H1 (cell line): ENCODE measurements at places on chromosomes 7 and 10. TPM values are rescaled to one million over a fixed set of nuclear protein-coding genes. Genes with fewer than 3 reads are reported as not detected.

The STK17A gene
- 12.2 and 13.4 TPM in 2 replicates for total RNA-seq

DNA sequence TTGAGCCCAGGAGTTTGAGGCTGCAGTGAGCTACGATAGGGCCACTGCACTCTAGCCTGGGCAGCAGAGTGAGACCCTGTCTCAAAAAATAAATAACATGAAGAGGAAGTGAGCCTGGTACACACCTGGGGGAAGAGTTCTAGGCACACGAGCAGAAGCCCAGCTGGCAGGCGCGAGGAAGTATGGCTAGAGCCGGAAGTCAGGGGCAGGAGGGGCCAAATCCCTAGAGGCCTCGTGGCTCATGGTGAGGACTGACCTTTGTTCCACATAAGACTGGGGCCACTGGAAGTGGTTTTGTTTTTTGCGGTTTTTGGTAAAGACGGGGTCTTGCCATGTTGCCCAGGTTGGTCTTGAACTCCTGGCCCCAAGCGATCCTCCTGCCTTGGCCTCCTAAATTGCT lies 117.6 kb downstream of the HIP1 start:
- DNase-seq: no peak

The WNT8B gene
- 0.34 and 0.67 TPM in 2 replicates for total RNA-seq

The CYP2C9 gene
- total RNA-seq: not detected in 2 replicates

GRCh38 chr7:105830405-105831301 lies 45.7 kb downstream of the ATXN7L1 start:
- DNase-seq: no peak

The ERVW-1 gene
- total RNA-seq: not detected in 2 replicates

- DNase-seq: no peak
Observed at GRCh38 chr7:30649717-30650420, 32.4 kb downstream of the CRHR2 start.

GRCh38 chr10:64762861-64763260 lies 1241.7 kb downstream of the REEP3 start:
- no peak for DNase-seq

GRCh38 chr10:131579251-131580071 lies 267.9 kb upstream of the TCERG1L start:
- DNase-seq: no peak

- DNase-seq: no peak
Observed at GRCh38 chr7:120742372-120742771, 115.6 kb downstream of the TSPAN12 start.

DNA sequence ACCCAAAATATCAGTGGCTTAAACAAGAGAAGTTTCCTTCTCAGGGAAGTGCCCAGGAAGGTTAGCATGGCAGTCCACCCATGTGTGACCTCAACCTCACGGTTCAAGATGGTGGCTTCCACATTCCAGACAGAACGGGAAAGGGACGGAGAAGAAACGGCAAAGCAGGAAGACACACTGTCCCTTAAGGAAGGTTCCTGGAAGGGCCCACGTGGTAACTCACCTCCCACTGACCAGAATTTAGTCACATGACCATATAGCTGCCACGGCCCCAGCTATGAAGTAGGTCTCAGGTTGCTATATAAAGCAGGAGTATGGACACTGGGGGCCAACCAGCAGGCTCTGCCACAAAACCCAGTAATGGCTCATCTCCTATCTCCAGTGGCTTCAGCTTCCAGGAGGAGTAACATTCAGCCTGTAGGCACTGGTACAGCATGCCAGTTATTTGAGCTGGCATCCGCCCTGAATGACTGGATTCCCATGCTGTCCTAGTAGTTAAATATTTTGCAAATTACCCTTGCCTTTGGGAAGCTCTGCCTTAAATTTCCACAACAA lies 278.5 kb upstream of the KLF14 start:
- no peak for DNase-seq

DNA sequence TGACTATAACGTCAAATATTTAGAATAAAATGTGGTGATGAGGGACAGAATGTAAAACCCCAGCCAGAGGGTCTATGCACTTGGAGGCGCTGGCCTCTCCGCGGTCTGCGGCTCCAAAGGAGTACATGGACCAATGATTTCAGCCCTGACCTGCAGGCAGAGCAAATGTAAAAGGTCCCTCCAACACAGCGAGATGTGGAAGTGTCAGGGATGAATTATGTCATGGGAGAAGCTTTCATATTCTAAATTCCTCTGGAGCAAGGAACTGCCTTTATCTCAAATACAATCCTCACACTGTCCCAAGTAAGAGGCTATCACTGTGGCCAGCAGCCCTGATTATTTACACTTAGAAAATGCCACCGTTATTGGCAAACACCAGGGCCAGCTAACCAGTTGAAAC lies 139.4 kb downstream of the GFRA1 start:
- DNase-seq: no peak

The RELN gene
- total RNA-seq: 0.02 and 0.07 TPM in 2 replicates

DNA sequence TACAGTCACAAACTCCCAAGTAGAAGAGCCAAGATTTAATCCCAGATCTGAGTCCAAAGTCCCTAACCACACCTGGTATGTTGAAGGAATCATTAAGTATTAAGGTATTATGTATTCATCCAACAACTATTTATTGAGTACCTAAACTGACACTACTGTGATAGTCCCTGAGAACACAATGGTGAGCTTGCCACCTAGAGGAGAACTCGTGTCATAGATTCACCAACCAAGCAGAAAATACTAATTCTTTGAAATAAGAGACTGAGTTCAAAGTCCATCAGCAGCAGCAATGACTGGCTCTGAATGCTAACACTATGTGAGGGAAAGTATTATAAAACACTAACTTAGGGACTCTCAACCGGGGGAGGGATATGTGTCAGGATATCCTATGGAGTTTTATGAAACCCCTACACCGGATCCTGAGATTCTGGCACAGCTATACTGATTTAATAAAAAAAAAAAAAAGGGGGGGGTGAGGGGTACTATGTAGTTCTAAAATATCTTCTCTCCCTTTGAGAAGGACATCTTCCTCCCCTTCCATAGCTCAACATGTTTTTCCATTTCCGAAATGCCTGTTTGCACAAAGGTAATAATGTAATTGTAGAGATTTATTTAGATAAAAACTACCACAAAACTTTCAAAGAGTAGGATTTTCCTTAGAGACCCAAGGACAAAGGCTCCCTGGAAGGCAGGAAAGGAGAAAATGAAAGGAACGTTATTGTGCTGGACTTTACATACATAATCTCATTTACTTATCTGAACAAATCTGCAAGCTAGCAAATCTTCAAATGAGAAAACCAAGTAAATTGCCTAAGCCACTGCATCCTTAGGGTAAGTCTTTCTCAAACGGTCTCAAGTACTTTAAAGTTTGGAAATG lies 1.6 kb downstream of the NCOA4 start:
- no peak for DNase-seq

DNA sequence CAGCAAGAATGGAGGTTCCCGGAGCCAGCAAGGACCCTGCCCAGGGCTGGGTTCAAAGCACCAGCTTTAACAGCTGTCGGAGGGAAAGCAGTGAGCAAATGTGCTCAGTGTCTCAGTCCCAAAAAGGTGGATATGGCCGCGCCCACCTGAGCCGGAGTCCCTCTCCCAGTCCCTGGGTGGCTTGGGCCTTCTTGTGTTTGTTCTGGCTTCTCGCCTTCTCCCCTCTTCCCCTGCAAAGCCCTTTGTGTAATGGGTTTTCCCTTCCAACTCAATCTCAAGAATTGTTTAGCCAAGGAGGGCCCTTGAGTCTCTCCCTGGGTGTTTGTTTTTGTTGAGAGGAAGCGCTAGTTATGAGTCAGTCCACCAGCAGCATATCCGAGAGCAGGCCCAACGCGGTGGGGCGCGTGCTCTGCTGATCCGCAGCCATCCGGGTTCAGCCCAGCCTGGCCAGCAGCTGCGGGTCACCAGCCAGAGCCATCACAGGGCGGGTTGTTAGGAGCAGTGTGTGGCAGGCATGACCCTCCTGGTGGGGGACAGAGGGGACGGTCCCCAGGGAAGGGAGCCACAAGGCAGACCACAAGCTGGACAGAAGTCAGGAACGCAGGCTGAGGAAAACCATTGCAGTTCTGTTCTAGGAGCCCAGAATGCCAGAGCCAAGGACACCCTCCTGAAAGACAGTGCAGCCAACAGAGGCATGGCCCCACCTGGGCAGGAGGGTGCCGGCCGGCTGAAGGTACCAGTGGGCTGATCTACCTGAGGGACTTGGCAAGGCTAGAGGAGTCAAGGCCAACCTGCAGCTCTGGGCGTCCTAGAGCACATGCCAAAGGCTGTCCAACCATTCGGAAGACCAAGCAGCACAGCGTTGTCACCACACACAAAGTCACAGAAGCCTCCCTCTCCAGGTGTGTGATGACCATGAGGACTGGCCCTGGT lies 21.3 kb downstream of the CALML3 start:
- no peak for DNase-seq

The BLNK gene
- total RNA-seq: not detected in 2 replicates

GRCh38 chr7:39459636-39460035 lies 106.6 kb upstream of the YAE1 start:
- DNase-seq: no peak

The SLC13A1 gene
- not detected in 2 replicates for total RNA-seq

- no peak for DNase-seq
Observed at GRCh38 chr10:126268013-126268920, 120.0 kb downstream of the ADAM12 start.

The ACBD7 gene
- total RNA-seq: 17.8 and 19.6 TPM in 2 replicates

DNA sequence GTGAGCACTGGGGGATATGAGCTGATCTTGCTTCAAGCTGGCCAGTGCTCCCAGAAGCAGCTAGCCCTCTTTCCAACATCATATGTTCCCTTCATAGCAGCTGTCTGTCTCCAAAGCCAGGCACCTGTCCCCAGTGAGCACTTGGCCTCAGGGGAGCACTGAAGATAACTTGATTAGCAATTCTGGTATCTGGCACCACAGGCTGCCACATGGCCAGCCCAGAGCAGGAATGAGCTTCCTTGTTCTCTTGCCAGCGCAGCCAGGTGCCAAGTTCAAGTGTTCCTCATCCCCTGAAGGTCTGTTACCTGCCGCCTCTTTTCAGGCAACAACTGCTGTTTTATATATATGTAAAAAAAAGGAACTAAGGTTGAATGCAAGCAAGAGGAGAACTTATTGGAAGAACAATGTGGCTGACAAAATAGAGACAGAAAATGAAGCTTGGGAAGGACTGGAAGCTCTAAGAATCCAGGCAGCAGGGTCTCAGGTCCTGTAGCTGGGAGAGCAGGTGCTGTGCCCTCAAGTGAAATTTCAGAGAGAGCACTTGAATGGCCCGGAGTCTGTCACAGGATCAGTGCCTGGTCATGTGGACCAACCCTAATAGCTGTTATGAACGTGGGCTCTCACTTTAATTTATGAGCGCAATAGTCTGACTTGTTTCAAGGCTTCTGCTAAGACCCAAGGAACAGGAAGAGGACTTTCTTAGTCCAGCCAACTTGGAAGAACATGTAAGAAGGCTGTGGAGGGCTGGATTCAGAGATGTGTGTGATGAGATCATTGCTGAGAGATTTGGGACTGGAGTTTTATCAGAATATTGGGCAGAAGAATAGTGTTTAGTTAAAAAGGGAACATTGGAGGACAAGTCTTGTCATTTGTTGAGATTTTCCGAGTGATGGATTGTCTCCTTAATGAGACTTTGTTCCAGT lies 267.2 kb downstream of the GLRX3 start:
- no peak for DNase-seq

GRCh38 chr7:156620291-156620675 lies 20.3 kb upstream of the RNF32 start:
- no peak for DNase-seq

The ZNF316 gene
- total RNA-seq: 13.7 and 15.5 TPM in 2 replicates

DNA sequence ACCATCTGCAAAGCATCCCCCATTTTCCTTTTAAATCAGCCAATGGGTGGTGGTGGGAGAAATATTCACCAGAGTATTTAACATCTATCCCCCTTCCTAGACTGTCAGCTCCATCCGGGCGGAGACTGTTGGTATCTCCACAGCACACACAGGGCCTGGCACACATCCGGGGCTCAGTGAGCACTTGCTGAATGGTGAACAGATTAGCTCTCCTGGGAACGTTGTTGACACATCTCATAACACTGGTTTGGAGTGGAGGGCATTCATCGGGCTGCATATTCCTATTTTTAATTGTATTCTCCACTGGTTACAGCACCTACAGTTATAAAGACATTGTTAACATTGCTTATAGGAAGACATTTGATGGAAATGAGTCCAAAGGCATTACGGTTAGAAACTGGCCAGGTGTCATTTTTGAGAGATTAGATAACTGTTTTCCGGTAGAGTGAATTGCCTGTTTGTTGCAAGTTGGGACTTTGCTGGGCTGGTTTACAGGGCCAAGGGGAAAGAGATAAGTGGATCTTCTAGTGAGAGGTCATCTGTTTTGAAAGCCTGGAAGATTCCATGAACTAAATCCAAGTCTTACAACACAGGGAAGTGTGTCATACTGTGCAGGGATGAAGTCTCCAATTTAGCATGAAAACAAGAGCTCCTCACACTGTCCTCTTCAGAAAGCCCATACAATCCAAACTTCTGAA lies 101.8 kb downstream of the EGFR start:
- DNase-seq: no peak

The DGKB gene
- 2.0 and 2.6 TPM in 2 replicates for total RNA-seq

The CALCR gene
- 3.0 and 3.6 TPM in 2 replicates for total RNA-seq

The EVX1 gene
- total RNA-seq: not detected in 2 replicates
